ENCODE measurements at places on chromosomes 6 and 20. TPM values are rescaled to one million over a fixed set of nuclear protein-coding genes. Genes with fewer than 3 reads are reported as not detected.

ANGPT4 gene
- 0.37 TPM for polyA plus RNA-seq

SLC4A11 gene
- polyA plus RNA-seq = 0.51 TPM

GHRH gene
- polyA plus RNA-seq = not detected

TEAD3 gene
- 29.1 TPM for polyA plus RNA-seq

ENPP5 gene
- polyA plus RNA-seq = 3.4 TPM

DAAM2 gene
- 6.0 TPM for polyA plus RNA-seq

ATP5F1E gene
- polyA plus RNA-seq = 96.7 TPM

PRDM1 gene
- polyA plus RNA-seq = 0.73 TPM

OPRL1 gene
- polyA plus RNA-seq = 0.29 TPM

OR2H2 gene
- not detected for polyA plus RNA-seq

ACSS1 gene
- 62.2 TPM for polyA plus RNA-seq

BPIFB2 gene
- not detected for polyA plus RNA-seq

SASH1 gene
- polyA plus RNA-seq = 6.9 TPM

OGFRL1 gene
- 2.4 TPM for polyA plus RNA-seq

AAR2 gene
- 7.8 TPM for polyA plus RNA-seq

GSTA3 gene
- polyA plus RNA-seq = not detected
